Type B pancreatic cell (in vitro differentiated cells): ENCODE measurements at places on chromosomes 1 and 21. TPM values are rescaled to one million over a fixed set of nuclear protein-coding genes. Genes with fewer than 3 reads are reported as not detected.

CACNA1S gene
- total RNA-seq, result 0.12 TPM in 1 of 2 replicates, not detected in the other

BEST4 gene
- 0.48 and 0.99 TPM in 2 replicates for total RNA-seq

DNA sequence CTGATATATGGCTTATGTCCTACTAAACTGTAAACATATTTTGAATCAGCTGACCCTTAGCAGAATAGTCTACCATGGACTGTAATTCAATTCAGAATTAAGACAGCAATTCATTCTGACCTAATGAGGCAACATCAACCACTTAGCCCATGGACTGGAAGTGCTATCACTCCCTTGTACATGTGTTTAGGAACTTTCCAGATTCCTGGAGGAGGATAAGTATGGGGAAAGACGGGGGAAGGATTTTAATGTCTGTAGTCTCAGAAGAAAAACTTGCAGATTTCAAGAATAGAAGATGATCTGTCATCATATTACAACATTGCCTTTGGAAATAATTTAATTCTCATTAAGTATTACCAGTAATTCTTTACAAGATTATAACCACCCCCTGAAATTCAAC, 56.3 kb downstream of the PTGFR start:
- no peak overlapping the region for H3K27ac ChIP-seq
- no peaks in the 10 kb centered on the region for H3K4me1 ChIP-seq
- no peak overlapping the region for H3K4me3 ChIP-seq
- no peak for DNase-seq
- no peaks in the 10 kb centered on the region for H3K27me3 ChIP-seq
- no peaks in the 10 kb centered on the region for H3K36me3 ChIP-seq

DNA sequence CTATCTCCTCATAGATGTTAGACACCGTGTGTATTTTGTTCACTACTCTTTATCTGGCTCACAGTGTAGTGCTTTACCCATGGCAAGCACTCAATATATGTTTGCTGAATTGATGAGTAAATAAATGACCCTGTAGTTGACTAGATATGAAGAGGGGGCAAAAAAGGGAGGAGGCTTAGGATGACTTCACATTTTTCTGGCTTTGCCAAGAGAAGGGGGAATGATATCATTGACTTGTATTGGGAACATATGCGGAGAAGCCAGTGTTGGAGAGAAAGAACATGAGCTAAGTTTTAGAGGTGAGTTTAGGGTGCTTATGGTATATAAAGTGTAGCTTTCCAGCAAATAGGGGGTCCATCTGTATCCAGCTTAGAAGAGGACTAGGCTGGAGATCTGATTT, 145.5 kb downstream of the TENT5C start:
- H3K4me1 ChIP-seq, result no peaks in the 10 kb centered on the region
- H3K4me3 ChIP-seq, result no peak overlapping the region
- H3K36me3 ChIP-seq, result no peaks in the 10 kb centered on the region
- H3K27ac ChIP-seq, result no peak overlapping the region
- no peak for DNase-seq

- peaks cover 16% of the 10 kb centered on the region for H3K4me1 ChIP-seq
- H3K36me3 ChIP-seq, result peaks cover 5% of the 10 kb centered on the region
- no peak for DNase-seq
- H3K27me3 ChIP-seq, result no peaks in the 10 kb centered on the region
These were observed 2.8 kb upstream of the SPSB1 start for GRCh38 chr1:9289711-9290485.
